RPMI8226 (cell line): ENCODE measurements at places on chromosomes 6 and 20.

- no peak for DNase-seq
Measured at GRCh38 chr20:51768759-51769517, 748 bp upstream of the ATP9A start.

- no peak for DNase-seq
Measured at GRCh38 chr6:170553534-170554012, 466 bp upstream of the PSMB1 start.

GRCh38 chr6:148887181-148887580 is 140.4 kb downstream of the UST start:
- no peak for DNase-seq

- DNase-seq: no peak
Measured at GRCh38 chr20:37123441-37123840, 27.6 kb upstream of the RBL1 start.

DNA sequence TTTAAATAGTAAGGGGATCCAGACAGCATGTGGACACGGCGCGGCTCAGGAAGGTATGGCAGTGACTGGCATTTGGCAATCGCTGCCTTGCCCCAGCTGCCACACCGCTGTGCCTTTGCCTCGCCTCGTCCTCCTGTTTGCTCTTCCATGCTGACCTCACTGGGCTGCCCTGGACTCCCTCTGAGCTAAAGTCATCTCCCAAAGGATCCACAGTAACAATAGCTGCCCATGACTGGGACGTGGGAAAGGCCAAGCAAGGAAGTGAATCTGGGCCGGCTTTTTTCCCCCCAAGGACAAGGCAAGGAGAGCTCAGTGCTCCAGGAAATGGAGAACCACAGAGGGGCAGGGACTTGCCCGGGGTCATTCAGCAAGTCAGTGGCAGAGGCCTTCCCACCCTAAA is 48.1 kb downstream of the JPH2 start:
- no peak for DNase-seq

DNA sequence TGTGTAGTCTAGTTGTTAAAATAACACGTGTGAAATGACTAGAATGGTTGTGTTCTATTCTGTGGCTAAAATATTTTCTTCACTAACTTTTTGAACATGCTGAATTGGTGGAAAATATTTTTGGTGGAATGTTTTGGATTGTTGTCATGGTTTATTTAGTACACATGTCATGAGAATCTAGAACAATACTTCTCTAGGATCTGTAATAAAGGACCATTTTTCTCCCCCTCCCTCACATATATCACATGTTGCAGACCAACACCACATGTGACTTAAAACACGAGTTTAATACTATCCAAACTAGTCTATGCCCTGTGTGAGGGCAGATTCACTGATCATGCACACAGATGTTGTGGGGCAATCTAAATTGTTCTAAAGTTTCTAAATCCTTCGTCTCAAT is 29.2 kb downstream of the FIG4 start:
- DNase-seq: no peak

DNA sequence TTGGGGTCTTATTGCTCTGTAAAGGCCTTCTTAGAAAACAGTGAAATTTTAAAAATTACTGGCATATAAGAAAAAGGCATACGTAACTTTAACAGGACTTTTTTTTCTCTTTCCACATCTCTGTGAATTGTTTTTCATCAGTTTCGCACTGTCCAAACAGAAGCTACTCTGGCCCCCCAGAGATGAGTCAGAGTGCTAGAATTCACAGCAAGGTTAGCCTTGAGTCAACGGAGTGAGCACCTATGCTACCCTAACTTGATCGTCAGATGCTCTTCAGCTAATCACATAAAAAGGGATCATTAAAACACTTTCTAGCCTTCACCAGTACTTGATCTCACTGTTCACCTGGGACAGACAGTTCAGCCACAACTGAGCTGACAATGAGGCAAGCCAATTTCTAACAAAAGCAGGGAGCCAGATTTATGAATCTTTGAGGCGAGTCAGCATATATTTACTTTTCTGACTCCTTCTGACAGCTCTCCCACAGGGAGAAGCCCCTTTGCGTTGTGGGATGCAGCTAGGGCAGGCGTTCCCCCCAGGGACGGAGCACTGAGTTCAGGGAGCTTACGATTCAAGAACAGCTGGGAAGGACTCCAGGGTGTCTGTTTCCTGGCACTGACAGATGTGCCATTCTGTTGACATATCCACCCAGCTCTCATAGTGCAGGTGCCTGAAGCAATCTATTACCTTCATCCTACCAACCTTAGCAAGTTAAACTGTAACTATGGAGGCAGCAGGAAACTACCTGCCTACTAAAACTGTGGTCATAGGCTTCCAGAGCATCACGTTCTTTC is 46.4 kb upstream of the SPDEF start:
- DNase-seq: no peak

GRCh38 chr6:35691027-35691824 is 2.5 kb upstream of the FKBP5 start:
- DNase-seq: no peak
